Activated CD4-positive, CD25-positive, alpha-beta regulatory T cell treated with anti-CD3 and anti-CD28 coated beads, Interleukin-2, amount 50 U/mL, for 72 hours (primary cell): ENCODE measurements at places on chromosomes 3 and 15.

GRCh38 chr3:111972891-111973290 is 5.9 kb upstream of the ABHD10 start:
- no peak for DNase-seq

DNA sequence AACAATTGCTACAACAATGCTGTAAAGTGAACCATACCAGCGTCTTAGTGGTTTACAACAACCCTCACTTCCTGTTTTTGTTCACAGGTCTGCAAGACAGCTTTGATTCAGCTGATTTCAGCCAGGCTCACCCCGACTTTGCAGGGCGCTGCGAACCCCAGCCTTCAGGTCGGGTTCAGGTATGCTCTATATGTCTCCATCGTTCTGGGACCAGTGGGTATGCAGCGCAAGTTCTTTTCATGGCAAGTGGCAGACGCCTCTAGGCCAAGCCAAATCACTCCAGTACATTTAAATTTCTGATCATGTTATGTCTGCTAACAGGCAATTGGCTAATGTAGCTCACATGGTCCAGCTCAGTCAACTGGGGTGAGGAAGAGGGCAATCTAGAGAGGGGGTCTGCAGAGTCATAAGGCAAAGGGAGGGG is 52.4 kb upstream of the RGMA start:
- no peak for DNase-seq

DNA sequence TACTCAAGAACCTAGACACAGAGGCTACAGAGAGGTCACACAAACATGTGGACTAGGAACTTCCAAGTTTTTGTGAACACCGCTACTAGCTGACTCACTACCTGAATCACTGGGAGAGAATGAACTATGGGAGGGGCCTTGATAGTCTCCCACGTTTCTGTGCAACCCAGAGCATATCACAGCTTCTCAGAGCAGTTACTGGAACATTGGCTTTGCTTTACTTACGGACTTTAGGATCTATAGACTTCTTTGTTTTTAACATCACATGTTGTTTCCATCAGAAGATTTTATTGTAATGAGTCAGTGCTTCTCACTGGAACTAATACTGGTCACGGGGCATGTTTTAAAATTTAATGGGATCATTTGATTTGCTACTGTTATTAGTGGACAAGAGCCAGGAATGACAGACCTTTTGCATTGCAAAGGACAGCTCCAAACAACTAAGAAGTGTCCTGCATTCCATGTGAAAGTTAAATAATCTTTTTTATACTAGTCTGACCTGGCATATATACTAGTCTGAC is 35.6 kb downstream of the RTP4 start:
- DNase-seq: no peak

DNA sequence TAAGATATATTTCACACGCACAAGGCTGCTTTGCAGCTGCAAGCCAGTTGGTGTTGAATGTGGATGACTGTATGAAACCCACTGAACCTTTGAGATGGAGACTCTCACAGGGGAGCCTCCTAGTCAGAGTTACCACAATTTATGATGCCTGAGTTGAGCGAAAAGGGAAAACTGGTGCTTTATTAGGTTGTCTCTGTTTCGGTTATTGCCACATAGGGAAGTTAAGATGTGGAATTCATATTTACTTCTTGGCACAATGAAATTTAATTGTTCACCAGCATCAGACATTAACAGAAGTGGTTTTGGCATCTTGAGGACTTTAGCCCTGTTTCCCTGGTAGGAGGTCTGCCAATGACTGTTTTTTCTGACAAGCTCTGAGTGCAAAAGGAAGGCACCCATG is 358.2 kb downstream of the SQOR start:
- DNase-seq: no peak

DNA sequence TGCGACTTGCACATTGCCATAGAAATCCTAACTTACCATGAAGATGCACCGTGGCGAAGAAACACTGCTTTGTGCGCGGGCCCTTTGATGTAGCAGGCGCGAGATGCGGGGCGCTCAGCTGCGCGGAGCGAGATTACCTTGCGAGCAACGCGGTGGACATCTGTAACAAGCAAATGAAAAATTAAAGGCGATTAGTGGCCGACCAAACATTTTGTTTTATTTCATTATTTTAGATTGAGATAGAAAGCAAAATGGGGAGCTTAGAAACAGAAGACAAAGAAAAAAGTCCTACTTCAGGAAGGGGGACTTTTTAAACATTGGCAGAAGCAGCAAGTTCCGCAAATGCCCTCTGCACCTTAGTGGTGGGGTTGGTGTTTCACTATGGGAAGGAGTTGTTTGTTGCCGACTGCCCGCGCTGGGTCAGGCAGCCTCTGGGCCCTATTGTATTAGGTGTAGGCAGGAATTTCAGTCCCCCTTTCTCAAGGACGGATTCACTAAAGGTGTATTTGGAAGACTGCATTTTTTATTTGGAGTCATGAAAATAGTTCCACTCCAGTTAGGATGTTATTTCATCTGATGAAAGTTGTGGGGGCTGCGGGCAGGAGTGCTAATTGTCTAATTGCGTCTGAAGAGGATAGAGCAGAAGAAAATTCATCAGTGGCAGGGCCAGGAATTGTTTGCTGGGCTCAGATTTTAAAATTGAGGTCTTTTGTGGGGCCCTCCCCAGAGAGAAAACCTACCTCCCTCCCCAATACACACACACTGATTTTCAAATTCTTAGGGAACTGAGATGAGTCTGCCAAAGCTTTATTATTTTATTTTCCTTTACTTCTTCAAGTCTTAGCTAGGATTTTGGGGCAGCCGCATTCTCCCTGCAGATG is 17.4 kb downstream of the ZIC4 start:
- DNase-seq: no peak

GRCh38 chr3:53357458-53357857 is 10.1 kb upstream of the DCP1A start:
- DNase-seq: no peak

DNA sequence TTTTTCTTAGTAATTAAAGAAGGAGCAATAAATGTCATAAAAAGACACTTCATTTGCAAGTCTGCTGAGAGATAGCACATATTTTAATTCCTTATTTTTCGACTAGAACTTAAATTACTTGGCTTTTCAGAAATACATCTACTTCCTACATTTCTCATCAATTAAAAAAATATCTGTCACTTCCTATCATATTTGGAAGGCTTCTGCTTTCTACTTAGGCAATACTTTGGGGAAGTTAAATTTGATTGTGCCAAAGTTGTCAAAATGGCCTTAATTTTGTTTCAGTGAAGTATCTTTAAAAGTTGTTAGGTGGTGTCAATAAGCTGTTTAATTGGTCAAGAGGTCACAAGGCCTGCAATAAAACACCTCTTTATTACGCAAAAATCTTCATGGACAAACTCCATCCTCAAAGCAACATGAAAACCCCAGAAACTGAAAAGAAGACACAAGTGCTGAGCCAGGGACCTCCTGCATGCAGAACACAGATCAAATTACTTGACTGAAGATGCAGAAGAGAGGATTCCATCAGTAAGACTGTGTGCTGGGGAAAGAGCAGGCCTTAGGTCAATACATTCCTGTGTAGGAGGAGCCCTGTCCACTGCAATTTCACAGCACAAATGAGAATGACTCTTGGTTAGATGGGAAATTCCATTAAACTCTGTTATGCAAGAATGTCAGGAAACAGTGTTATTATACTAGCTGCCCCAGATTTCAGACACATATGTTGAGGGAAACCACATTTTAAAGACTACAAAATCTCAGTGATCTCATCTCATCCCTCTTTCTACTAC is 48.0 kb upstream of the FSTL1 start:
- no peak for DNase-seq

DNA sequence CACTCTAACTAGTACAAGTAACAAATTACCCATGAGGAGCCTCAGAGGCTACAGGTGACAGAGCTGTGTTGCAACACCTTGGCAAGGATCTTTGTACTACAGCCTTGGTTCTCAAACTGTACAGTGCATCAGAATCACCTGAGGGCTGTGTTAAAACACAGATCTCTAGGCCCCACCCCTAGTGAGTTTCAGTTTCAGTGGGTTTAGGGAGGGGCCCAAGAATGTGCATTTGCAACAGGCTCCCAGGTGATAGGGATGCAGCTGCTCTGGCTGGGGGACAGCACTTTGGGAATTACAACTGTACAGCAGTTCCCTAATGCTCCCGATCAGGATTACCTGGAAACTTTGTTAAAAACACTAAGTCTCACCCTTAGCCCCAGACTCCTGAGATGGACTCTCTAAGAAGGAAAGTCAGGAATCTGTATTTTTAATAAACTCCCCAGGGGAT is 66.1 kb upstream of the NR2F2 start:
- DNase-seq: no peak
